ENCODE measurements at places on chromosomes 1 and 21. TPM values are rescaled to one million over a fixed set of nuclear protein-coding genes. Genes with fewer than 3 reads are reported as not detected.

DNA sequence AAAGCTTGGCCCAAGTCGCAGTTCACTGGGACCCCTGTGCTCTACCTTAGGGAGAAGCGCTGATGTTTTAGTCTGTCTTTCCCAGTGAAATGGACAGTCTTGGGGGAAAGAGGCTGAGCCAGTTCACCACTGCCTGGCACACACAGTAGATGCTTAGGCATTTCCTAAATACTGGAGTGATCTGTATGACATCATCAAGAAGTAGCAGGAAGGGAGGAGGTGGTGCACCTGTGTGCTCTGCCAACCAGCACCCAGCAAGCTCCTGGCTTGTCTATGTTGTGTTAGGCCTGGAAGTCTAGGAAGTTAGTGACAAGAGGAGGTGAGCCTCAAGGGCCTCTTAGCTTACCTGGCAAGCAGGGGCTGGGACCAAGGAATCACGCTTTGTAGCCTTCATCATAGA lies 158.2 kb upstream of the NFIA start:
- DNase-seq, result no peak

DNA sequence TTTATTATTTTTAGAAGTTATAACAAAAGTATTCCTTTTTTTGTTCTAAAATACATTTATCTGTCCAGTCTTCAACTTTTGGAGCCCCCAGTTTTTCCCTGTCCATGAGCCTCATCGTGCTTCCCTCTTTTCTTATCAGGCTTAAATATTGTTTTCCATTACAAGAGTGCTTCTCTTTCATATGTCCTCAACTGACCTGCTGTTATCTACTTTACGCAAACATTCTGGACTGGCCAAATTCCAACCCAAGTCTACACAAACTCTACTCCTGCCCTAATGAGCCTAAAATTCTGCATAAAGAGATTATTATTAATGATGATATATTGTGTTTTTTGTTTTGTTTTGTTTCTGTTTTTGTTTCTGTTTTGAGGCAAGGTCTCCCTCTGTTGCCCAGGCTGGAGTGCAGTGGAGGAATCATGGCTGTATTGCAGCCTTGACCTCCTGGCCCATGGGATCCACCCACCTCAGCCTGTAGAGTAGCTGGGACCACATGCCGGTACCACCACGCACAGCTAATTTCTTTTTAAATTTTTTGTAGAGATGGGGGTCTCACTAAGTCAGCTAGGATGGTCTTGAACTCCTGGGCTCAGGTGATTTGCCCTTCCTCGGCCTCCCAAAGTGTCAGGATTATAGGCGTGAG lies 318.8 kb upstream of the NEGR1 start:
- no peak for DNase-seq

The KRTAP20-3 gene
- total RNA-seq, result not detected

DNA sequence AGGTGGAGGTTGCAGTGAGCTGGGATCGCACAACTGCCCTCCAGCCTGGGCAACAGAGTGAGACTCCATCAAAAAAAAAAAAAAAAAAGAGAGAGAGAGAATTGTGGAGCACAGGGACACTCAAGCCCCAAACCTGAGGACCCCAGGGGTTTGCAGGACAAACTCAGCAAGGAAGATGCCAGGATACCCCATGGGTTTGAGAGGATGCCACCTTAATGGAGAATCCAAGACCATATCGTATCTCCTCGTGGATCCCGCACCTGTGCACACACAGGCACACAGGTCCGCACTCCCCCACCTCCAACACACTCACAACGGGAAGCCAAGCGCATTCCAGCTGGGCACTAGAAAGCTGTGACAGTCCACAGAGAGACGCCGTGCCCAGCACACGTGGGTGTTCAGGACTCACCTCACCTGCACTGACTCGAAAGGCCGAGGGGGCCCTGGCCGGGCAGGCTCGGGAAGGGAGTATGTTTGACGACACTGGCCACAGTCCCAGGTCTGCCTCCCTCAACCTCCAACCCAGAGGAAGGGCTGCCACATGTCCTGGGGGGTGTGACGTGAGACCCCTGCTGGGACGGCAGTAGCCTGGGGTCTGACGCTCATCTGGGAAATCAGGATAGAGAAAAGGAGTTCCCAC lies 11.1 kb downstream of the CHD5 start:
- DNase-seq, result no peak

DNA sequence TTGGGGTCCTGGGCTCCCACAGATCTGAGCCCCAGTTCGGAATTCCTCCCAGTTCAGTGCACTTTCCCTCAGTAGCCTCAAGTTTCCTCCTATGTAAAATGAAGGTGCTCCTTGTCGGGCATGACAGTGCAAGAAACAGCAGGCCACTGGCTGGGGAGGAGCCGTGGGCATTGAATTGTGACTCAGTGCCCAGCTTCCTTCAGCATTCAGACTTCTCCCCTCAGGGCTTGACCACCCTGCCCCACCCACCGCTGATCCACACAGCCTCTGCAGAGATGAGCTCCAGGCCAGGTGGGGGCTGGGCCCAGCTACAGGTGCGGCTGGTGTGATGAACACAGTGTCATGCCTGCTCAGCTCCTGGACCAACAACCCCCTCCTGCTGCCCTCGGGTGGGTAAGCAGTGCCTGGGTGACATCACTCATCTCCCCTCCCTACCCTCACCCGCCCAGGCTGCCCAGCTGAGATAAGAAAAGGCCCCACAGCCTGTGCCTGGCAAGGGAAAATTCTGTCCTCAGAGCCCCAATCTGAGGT lies 4.9 kb downstream of the MOB3C start:
- DNase-seq, result no peak

DNA sequence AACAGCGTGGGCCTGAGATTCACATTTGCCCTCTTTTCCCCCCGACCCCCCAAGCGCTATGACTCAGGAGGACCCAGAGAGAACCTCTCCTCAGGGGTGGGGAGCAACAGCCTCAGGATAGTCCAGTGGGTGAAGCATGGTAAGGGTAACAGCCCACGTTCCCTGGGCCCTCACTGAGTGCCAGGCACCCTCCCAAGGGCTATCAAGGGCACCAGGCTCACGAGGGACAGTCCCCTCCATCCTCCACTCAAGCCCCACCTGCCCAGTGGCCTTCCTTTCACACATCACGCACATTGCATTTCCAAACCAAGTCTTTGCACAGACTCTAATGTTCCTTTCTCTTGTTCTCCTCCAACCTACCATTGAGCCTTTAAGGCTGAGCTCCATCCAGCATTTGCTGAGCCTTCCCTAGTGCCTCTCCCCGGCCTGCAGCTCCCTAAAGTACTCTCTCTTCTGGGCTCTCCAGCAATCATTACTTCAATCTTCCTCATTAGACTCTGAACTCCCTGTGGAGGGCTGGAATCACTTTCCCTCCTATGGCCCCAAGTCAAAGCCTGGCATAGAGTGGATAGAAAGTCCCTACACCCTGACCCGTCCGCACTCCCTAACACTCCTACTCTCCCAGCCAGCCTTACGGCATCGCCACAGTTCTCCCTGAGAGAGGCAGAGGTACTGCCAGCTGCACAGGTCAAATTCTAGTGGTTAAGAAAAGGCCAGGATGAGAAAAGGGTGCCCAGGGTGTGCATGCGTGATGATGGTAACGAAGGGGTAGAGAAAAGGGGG lies 1.0 kb downstream of the AKR7A2 start:
- DNase-seq, result no peak

The NPHS2 gene
- not detected for total RNA-seq

The SPATA21 gene
- total RNA-seq, result 0.07 TPM

The ADIPOR1 gene
- 72.6 TPM for total RNA-seq

DNA sequence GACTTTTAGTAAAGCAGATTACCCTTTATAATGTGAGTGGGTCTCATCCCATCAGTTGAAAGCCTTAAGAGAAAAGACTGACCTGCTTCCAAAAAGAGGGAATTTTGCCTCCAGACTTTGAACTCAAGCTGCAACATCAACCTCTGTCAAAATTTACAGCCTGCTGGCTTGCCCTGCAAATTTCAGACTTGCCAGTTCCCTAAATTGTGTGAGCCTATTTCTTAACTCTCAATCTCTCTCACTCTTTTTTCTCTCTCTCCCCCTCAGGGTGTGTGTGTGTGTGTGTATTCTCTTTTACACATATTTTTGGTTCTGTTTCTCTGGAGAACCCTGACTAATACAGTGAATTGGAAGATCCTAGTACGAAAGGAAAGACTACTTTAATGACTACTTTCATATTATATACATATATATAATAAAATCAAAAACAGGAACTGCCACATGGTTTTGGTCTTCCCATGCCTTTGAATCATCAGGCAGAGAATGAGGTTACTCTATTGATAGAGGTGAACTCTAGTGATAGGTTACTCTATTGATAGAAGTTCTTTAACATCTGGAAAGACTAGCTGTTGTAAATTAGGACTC lies 6.4 kb downstream of the OR2C3 start:
- no peak for DNase-seq

Measured in WTC11 (cell line).